Frontal cortex (tissue), 4 donors: ENCODE measurements at places on chromosomes 2 and 18. TPM values are rescaled to one million over a fixed set of nuclear protein-coding genes. Genes with fewer than 3 reads are reported as not detected.

Gene ALLC
- under 0.01 TPM for total RNA-seq

Gene TM4SF20
- total RNA-seq: not detected

Gene LHCGR
- total RNA-seq: under 0.01 TPM

Gene MFSD2B
- total RNA-seq: 0.41 TPM

Gene PDIA6
- total RNA-seq: 124 TPM
